ENCODE measurements at places on chromosomes 7 and 10.

- DNase-seq, result no peak
Observed at GRCh38 chr10:76017026-76017732, 585.8 kb downstream of the LRMDA start.

DNA sequence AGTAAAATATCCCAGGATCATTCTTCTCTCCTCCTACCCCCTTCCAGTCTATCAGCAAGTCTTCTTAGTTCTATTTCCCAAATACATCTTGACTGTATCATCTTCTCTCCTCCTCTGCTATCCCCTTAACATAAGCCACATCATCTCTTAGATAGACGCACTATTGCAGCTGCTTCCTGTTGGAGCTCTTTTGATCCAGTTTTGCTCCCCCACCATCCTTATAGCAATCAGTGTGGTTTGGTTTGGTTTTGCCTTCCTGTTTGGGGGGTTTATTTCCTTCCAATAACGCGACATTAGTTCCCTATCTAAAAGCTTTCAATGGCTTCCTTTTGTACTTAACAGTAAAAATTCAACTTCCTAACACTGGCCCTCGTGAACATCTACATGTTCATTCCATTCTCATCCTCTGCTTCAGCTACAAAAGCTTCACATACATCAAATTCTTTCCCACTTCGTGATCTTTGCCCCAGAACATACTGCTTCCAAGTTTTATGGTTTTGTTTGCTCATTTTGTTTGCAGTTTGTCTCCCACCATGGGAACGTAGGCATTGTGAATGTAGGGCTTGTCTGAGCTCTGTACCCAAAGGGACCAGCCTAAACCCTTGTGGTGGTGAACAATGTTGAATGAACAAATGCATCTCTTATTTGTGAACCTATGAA lies 33.7 kb upstream of the PLXDC2 start:
- no peak for DNase-seq

- peak; percentile 15 for DNase-seq
Observed at GRCh38 chr10:26367771-26368170, 70.4 kb upstream of the APBB1IP start.

- DNase-seq, result no peak
Observed at GRCh38 chr10:126215746-126216631, 172.3 kb downstream of the ADAM12 start.

GRCh38 chr7:133234961-133235875 lies 17.7 kb upstream of the EXOC4 start:
- DNase-seq, result no peak

GRCh38 chr10:56605051-56605450 lies 244.0 kb upstream of the ZWINT start:
- DNase-seq, result no peak

- DNase-seq, result no peak
Observed at GRCh38 chr10:59018977-59019376, 157.5 kb upstream of the PHYHIPL start.

DNA sequence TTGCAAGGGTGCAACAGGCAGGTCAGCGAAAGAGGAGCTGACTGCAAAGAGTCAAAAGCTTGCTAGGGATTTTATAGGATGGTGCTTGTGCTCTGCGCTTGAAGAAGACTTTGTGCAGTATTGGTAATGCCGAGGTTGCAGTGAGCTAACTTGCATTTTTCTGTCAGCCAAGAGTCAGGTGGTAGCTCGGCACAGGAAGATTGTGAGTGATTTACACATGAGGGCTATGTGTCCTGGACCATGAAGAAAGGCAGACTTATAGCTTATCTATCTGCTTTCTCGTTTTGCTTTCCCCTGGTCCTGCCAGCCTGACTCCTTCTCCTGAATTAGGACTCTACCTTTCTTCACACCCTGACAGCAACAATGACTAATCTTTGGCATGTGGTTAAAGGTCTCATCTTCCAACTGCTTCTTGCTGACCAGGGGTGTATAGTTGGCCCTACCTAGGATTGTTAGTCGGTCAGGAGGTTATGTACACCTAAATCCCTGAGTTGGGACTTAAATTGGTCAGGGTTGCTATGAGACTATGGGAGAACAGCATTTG lies 4.1 kb upstream of the SYPL1 start:
- DNase-seq, result no peak

DNA sequence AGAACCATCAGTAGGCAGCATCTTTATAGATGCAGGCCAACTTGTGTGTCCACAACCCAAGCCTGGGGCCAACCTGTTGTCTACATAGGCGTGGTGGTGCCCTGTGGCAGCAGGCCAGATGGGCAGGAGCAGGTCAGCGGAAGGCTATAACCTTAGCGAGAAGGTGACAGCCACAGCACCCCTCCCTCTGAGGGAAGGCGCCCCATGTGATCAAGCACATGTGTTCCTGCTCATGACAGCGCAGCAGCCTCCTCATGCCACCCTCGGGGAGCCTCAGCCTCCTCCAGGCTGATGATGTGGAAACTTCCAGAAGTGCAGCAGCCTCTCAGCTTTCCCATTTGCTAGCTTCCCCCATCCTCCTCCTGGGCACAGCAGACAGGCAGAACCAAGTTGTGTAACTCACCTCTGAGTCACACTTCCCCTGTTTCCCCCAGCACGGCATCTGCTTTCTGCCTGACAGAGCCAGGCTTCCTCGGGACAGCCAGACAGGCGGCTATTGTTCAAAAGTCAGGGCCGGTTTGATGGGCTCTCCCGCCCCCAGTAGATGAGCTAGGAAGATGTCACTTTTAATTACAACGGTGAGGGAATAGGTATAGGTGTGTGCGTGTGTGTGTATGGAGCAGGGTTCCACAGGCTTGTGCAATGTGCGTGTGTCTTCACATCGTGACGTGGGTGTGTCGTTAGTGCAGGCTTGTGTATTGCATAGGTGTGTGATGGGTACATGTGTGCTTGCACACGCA lies 312.0 kb upstream of the ZMIZ1 start:
- DNase-seq, result no peak

- DNase-seq, result no peak
Observed at GRCh38 chr10:89600041-89600440, 45.0 kb downstream of the PANK1 start.

DNA sequence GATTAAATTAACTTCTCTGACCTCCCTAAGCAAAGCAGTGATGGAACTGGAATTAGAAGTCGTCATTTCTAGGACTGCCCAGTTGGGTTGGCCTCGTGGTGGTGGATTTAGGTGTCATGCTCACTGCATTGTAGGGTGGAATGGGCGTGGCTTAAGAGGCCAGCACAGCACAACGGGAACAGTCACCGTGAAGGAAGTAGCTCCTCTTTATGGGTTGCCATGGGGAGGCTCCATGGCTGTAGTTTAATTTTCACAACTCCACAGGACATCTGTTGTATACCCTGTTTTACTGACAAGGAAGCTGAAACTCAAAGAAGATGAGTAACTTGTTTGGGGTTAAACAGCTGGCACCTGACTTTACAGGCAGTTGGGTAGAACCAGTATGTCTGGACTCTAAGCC lies 208.3 kb downstream of the CELF2 start:
- peak; percentile 74 for DNase-seq

- no peak for DNase-seq
Observed at GRCh38 chr10:31977440-31978155, 49.0 kb upstream of the ARHGAP12 start.

DNA sequence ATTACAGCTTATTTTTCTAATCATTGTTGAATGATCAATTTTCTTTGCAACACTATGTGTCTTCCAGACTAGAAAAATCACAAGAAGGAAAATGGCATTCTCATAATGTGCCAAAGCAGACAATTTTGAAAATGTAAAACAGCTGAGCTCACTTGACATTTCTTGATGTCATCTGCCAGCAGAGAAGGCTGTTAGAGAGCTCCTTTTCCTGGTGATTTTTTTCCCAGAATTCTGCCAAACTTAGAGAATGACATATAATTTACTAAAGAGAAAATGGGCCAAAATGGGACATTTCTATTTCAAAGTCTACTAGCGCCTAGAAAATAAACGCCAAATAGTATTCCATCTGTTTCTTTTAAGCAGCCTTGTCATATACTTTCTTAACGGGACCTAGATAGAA lies 88.9 kb upstream of the CSTF2T start:
- DNase-seq, result no peak

DNA sequence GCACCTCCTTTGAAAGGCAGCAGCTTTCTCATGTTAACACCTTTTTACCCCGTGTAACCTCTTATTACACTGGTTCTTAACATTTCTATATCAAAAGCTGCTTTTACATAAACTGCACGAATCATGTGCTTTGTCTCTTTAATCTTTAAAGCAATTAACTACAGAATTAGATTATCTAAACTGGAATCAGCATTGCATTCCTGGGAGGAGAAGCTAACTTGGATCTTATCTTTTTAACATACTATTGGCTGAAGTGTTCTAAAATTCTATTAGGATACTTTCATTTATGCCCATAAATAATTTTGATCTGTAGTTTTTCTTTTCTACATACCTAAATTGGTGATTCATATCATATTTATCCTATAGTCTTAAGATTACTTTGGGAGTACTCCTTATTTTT lies 428.4 kb upstream of the IGFBP3 start:
- no peak for DNase-seq

GRCh38 chr10:64368298-64368697 lies 847.1 kb downstream of the REEP3 start:
- no peak for DNase-seq

DNA sequence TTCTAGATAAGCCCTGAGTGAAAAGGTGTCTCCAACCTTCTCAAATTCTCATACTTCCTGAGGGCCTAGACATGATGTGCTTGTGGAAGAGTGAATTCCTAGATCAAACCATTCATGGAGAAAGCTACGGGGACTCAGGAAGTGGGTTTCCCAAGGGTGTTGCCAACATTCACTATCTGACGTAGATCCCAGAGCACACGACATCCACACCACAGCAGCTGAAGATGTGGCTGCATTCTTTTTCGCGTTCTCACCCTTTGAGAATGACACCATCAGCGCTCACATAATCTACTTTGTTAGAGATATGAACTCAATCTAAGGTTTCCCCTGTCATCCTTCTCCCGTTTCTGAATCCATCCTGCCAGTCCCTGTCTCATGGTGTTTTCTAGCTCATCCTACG lies 290.8 kb downstream of the DNAJB6 start:
- no peak for DNase-seq

DNA sequence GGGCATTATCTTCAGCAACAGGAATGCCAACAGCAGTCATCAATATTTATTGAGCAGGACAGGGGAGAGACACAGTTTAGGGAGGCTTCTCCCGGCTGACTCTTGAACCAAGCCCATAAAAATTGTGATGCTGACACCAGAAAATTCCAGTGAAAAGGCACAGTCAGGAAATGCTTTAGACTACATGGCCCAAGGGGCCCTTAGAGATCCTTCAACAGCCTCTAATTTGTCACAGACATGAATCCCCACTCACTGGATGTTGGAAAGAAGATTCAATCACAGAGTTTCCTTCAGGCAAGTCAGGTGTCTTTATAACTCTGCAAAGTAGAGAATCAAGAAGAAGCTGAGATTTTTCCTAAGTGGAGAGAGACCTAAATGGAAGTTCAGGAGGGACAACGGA lies 1.2 kb downstream of the GJC3 start:
- no peak for DNase-seq

GRCh38 chr7:99767662-99768061 lies 16.3 kb downstream of the CYP3A4 start:
- no peak for DNase-seq

DNA sequence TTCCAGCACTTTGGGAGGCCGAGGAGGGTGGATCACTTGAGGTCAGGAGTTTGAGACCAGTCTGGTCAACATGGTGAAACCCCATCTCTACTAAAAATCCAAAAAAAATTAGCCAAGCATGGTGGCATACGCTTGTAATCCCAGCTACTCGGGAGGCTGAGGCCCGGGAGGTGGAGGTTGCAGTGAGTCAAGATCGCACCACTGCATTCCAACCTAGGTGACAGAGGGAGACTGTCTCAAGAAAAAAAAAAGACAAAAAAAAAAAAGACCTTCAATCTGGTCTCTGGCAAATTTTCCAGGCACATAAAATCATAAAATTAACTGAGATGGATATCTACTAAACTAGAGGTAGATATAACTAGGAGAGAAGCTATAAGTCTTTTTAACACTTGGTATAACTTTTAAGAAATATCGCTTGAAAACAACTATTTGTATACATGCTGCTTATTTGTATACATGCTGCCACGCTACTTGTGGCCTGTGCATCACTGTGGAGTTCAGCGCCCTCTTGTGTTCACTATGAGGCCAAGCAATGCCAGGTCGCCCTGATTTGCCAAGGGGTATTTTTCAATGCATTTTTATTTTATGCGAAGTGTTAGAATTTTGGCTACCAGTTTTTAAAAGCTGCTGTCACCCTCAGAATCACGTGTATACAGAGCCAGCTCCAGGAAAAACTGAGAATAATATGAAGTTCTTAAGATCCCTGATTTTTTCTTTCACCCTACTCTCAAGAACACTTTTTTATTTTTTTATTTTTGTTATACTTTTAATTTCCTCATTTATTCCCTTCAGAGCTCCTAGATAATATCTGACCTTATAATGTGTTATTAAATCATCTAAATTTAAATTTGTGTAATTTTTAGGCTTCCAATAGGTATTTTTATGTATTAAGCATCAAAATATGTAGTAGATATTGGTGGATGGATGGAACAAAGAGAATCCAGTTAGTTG lies 26.7 kb downstream of the CYCS start:
- DNase-seq, result peak; percentile 83

DNA sequence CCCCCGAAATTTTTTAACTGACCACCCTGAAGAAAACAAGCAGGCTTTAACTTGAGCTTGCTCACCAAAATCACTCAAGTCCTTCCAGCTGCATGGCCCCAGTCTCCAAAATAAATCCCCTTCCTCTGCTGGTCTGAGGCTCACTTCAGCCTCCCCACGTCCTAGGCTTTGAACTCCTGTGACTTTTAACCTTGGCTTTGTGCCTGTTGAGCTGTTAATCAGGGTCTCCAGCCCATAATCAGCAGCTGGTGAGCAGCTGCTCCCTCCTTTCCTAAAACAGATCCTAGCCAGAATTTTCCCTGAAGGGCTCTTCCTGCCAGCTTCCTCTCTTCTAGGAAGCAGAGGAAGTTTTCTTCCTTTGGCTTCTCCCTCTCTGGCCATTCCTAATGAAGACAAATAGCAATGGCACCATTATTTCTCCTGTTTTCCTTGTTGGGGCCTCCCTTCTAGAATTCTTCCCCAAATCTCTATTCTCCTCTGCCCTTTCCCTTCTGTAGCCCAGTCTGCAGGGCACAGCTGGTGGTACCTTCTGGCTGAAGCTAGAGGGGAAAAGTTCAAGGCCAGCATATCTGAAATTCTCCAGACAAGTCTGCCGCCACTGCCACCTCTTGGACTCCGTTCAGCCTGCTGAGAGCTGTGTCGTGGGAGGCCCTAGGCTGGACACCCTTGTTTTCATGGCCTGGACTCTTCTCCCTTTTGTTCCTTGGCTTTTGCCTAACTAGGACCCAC lies 152.1 kb downstream of the NOC3L start:
- DNase-seq, result no peak

DNA sequence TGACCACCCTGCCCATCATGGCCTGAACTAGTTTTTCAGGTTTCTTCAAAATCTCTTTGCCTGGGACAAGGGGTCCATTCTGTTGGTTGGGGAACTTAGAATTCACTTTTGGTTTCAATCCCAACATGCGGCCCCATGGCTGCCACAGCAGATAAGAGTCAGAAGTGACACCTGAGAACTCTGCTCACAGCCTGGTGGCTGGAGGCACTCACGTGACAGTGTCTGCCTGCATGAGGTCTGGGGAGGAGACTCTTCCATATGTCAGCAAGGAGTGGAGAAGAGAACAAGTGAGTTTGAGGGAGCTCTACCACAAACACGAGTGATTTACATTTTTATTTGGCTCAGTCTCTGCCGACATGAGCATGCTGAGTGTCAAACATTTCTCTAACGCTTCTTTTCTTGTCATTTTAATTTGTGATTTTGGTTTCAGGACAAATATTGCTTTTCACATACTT lies 370.4 kb downstream of the TNS3 start:
- no peak for DNase-seq

GRCh38 chr7:114931656-114932011 lies 9.7 kb downstream of the MDFIC start:
- peak; percentile 24 for DNase-seq

All from CD4-positive, alpha-beta T cell (primary cell).